ENCODE measurements at places on chromosomes 12 and 14.
A peak's percentile ranks its signal among the peaks of the same experiment; 100 is the strongest.

DNA sequence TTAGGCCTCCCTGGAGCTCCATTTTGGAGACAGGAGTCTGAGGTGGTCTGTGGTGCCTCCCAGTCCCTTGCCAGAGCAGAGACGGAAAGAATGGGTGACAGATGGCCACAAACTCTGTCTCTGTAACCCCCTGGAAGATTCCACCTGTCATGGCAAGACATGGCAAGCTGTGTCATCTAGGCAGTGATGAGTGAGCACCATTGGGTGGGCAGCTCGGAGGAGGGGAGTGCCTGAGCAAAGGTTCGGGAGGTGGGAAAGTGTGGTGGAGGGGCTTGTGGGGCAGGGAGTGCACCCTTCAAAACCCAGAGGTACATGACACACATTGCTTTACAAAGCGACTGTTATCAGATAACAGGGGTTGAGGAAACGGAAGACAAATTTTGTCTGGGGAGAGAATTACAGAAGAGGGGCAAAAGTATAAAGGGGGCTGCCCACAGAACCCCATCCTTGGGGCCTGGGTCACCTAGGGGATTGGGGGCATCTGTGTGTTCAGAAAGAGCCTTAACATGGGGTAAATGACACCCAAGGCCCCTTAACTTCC is 3.5 kb downstream of the RIN3 start:
- DNase-seq: no peak

- no peak for DNase-seq
Measured at GRCh38 chr12:65999564-66000280, 130.8 kb downstream of the LLPH start.

- peak; percentile 68 for DNase-seq
Measured at GRCh38 chr14:75303381-75303789, 24.8 kb downstream of the FOS start.

DNA sequence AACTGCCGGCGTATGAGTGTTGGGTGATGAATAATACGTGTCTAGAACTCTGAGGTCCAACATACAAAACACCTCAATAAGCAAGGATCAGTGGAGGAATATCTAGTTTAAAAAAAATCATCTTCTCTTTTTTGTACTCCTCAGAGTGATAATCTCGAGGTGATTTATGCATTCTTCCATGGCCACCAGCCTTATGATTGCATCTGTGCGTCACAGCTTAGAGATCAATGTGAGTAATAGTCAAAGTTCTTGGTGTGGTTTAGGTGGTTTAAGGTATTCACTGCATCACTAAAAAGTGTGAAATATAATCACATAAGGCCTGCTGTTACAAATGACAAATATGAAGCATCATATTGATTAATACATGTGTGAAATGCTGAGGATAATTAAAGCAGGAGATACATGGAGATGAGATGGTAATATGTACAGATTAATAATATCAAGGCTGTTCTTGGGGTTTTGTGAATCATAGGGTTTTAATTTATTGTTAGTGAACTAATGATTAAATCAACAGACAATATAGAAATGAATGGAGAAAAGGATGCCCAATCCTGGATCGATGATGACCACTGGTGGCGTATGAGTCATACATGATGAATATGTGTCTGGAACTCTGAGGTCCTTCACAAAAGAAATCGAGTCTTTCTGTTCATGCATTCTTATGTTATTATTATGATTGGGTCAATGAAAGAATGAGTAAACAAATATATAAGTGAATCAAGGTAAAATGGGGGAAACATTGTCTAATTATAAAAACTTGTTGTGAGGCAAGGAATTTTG is 68.8 kb upstream of the RTL1 start:
- no peak for DNase-seq

- DNase-seq: no peak
Measured at GRCh38 chr12:102169922-102170621, 27.6 kb downstream of the PMCH start.

DNA sequence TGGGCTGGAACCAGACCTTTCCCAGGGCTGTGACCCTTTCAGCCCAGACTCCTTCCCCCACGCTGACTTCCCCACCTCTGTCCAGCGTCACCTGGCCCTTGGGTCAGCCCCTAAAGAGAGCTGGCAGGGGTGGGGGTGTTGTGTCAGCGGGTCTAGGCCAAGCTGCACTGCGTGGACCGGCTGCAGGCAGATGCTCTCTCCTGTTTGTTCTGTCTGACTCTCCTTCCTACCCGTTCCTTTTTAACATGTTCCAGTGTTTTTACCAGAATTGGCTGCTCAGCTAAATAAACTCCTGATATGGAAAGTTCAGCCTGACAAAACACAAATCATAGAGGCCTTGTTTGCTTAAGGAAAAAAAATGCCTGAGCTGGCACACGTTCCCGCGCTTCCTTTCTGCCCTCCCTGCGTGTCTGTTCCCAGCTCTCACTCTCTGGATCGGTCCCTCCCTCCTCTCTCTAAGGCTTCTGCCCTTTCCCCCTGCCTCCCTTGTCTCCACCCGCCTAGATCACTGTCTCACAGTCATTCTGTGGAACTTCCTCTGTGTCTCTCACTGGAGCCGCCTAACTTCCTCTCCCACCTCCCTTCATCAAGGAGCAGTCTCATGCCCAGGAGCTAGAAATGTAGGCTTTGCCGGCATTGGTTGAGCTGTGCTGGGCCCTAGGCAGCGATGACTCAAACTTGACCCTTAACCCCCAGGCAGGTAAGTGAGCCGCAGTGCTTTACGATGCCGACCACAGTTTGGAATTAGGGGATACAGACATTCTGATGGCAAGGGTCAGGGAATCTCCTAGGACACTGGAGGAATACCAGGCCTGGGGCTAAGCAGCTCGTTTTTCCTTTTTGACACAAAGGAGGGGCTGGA is 15.5 kb upstream of the MLXIP start:
- DNase-seq: no peak

- no peak for DNase-seq
Measured at GRCh38 chr14:64705381-64706118, 1.3 kb downstream of the PLEKHG3 start.

GRCh38 chr14:96661244-96661969 is 135.8 kb upstream of the VRK1 start:
- DNase-seq: no peak

DNA sequence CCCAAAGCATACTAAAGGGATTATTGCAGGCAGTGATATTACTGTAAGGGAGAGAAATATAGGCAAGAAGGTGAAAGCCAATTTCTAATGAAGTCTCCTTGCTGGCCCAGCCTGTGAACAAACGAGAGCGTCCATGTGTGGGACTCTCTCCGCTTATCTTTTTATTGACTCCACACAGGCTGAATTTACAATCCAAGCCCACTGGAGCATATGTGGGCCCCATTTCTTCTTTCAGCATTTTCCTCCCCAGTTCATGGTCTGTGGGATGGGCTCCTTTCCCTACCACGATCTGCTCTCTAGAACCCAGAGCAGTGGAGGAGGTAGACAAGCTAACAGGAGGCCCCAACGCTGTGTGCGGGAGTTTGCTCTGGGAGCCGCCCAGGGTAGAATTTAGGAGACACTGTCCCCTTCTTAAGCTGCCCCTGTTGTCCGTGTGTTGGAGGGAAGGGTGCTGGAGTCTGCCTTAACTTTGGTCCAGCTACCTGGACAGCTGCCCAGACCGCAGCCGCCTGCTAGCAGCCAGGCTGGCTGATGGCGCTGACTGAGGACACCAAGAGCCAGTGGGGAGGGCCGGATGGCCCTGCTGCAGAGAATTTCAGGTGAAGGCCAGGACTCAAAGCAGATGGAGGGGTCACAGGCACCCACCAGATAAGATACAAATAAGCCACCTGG is 3.2 kb upstream of the HOXC11 start:
- DNase-seq: no peak

DNA sequence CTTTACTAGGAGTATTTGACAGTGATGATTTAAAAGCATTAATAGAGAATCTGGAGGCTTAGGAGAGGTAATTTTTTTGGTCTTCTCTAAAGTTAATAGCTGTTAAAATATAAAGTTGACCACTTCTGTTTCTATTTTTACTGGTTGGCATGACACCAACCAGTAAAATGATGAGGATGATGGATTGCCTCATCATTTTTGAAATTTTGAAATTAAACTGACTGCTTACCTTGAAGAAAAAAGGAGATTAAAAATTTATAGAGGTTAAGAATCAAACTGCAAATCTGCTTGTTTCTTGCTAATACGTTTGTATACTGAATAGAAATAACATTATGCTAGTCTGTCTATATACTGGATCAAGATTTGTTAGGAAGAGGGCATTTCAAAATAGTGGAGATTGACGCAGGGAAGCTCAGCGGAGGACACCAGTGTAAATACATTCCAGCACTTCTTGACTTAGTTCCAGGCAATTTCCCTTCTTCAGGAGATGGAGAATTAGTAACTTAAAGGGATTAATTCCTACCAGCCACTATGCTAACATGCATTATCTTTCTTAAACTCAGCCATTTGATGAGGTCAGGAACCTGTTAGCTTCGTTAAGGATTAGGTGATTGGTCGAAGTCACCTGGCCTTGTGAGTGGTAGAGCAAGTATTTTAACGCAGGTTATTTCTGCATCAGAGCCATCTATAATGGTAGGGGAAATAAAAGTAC is 3.6 kb downstream of the EID3 start:
- DNase-seq: no peak

DNA sequence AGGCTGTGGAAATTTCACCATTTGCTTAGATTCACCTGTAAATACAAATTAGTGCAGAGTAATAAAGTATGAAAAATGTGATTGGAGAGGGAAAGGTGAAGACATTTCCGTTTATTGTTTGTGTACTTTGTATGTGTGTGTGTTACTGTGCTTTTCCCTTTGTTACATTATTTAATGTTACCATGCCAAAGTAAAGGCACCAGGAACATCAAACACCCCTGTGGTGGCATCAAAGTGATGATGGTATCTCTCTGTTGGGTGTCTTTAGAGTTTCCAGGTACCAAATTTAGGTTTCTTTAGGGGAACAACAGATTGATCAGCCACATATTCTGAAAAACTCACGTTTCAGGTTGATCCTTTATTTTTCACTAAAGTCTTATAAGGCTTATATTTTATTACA is 189.0 kb upstream of the FBXO33 start:
- DNase-seq: no peak

GRCh38 chr14:98510392-98510791 is 761.6 kb downstream of the BCL11B start:
- no peak for DNase-seq

DNA sequence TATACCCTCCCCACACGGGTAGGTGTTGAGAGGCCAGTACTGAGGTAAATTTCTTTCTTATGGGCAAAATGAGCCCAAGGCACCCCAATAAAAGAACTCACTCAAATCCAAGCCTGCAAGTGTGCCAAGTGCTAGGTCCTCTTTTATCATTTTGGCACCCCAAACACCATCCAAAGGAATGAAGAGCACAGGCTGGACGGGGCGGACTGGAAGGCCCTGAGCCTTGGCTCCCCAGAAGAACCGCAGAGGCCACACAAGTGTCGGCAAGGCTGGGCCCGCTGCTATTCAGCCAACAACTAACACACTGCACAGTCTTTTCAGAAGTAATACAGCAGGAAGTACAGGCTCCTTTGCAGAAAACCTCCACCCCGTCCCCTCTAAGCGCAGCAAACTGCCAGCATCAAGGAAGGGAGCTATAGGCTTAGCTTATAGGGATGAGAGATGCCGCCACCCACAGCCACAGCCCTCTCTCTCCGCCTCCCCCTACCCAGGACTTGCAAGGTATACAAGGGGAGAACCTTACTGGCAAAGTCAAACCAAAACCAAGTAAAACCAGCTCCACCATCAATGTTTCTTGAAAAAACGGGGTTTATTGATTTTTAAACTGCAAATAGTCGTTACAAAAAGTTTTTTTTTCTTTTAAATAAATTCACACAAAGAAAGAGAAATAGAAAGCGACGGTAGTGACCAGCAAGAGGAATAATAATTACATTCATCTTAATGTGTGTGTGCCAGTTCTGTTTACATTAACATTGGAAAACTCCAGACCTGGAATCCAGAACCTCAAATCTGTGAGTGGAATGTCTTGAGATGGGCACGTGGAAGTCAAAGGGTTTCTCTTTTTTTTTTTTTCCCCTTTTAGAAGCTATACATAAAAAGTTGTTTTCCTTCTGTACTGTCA is 5.5 kb downstream of the ZFP36L1 start:
- no peak for DNase-seq

DNA sequence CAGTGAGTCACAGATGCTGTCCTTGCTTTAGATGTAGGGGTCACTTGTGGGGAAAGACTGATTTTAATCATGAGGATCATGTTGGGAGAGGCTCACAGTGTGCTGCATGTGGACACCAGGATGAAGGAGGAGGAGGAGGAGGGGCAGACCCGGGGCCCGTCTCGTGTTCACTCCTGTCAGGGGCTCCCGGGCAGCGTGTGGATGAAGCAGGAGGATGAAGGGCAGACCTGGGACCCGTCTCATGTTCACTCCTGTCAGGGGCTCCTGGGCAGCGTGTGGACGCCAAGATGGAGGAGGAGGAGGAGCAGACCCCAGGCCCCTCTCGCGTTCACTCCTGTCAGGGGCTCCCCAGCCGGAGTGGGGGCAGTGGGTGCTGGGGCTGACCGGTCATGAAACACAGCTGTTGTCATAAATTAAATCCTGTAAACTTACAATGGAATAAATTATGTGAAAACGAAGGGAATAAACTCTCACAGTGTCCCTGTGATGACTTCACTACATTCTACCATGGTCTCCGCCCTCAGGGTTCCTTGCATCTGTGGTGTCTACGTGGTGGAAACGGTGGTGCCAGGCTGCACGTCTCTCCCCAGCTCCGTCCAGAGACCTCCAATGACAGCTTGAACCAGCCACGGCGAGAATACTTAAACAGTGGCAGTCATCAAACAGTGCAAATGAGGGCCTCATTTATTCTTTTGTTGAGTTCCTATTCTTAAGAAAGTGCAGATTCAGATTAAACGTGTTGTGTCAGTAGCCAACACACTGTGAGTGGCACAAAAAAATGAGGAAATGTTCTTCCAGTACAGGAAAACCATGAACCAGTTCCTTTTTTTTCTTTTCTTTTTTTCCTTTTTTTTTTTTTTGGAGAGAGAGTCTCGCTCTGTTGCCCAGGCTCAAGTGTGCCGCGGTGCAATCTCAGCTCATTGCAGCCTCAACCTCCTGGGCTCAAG is 37.7 kb upstream of the SFSWAP start:
- no peak for DNase-seq

- DNase-seq: no peak
Measured at GRCh38 chr12:66678338-66679275, at the start of gene GRIP1. Gene GRIP1, minus strand, starts transcription at chr12:66679076. Its CDS starts 172 bp downstream, at chr12:66678904.

- DNase-seq: no peak
Measured at GRCh38 chr14:95623195-95623594, 63.0 kb upstream of the TCL1B start.

DNA sequence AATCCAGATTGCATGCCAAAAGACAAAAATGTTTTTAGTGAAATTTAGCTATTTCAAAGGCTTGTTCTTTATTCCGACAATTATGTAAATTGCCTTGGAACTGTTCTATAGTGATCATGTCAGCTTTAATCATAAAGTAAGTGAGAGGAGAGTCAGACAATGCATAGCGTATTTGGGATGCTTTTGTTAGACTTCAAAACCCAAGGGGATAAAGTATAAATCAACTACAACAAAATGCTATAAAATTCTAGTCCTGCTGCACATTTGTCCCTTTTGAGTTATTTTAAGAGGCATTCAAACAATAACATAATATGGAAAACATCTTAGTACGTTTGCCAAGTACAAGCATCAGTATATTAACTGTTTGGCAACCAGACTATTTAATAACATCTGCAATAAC is 11.3 kb downstream of the RTRAF start:
- no peak for DNase-seq

- no peak for DNase-seq
Measured at GRCh38 chr14:65808390-65808789, 395.9 kb downstream of the FUT8 start.

- DNase-seq: no peak
Measured at GRCh38 chr12:57615637-57616036, 4.4 kb downstream of the ARHGEF25 start.
